NCI-H2029 (cell line): ENCODE measurements at places on chromosomes 7 and 10.
A peak's percentile ranks its signal among the peaks of the same experiment; 100 is the strongest.

DNA sequence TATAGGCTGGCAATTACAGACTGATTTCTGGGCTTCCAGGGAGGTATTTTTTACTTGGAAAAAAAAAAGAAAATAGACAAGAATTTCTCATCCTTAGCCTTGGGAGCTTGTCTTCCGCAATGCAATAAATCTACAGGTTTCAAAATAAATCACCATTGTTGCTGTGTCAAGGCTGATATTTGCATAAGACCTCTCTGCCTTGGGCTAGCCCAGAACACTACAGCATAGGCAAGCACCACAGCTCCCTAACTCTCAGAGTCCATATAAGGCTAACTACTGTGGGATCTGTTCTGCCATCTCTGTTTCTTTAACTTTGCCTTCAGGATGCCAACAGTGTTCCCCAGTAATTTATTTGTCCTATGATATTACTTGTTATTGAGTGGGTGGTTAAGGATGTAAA is 64.4 kb downstream of the ZWINT start:
- no peak for DNase-seq

- no peak for DNase-seq
Observed at GRCh38 chr7:40283391-40283790, 148.6 kb downstream of the SUGCT start.

DNA sequence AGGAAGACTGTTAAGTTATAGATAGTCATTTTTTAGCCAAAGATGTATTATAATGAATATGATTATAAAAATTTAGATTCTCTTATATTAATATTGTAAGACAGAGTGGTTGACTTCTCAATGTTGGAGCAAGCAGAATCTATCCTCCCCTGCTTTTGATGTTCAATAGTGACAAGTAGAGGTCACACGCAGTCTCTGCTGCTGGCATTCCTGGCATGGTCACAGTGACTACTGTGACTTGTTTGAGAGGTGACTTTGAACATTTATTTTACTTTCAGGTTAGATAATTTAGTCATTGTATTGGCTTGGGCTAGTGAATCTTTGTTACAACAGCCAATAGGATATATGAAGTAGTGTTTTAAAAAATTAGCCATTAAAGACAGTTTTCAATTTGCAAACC is 13.7 kb upstream of the CD36 start:
- DNase-seq, result no peak

- no peak for DNase-seq
Observed at GRCh38 chr7:29464753-29465152, 98.9 kb upstream of the PRR15 start.

- no peak for DNase-seq
Observed at GRCh38 chr10:21049482-21049881, 152.4 kb upstream of the NEBL start.

DNA sequence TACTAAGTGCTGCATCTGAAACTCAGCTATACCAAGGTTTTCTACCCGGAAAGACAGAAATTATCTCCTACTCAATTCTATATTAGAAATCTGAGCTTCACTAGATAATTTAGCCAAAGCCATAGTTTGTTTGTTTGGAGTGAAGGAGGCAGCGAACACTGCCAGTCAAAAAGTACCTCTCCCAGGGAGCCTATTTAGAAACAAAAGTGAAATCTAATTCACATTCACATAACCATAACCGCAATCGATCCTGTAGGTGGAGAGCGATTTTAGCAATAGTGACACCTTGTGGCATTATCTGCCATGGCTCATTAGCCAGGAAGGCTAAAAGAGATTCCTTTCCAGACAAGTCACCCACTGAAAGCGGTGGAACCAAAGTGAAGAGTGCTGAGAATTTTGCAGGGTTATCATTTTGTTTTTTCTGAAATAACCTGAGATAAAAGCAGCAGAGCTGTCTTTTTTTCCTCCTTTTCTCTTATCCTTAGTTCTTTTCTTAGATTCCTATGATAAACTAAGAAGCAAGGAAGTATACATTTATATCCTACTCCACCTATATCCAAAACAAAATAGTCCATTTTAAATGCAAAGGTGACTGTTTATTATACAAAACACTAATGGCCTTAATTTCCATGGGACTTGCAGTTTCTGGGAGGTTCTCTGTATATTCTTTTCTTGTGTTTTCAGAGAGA is 83.7 kb upstream of the BET1 start:
- peak; percentile 42 for DNase-seq

GRCh38 chr10:22712956-22713852 is 1.2 kb downstream of the PIP4K2A start:
- no peak for DNase-seq

DNA sequence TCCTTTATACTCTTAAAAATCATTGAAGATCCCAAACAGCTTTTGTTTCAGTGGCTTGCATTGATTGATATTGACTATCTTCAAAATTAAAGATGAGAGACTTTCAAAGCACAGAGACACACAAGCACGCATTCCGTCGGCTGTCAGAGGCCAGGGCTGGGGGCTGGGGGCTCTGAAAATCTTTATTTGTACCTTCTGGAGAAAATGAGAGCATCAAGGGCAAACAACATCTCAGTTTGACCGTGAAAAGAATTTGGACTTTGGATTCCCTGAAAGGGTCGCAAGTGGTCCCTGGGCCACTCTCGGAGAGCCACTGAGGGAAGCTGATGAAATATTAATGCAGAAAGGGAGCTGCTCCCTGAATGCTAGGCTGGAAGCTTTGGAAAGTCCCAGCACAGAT is 96.4 kb downstream of the CHST15 start:
- DNase-seq, result no peak

GRCh38 chr10:75649466-75649865 is 218.0 kb downstream of the LRMDA start:
- no peak for DNase-seq

GRCh38 chr7:158816271-158816670 is 13.0 kb downstream of the ESYT2 start:
- DNase-seq, result no peak

- DNase-seq, result peak; percentile 89
Observed at GRCh38 chr7:97772045-97772901, 40.4 kb downstream of the TAC1 start.

GRCh38 chr7:149725916-149726315 is 47.5 kb downstream of the ZNF467 start:
- DNase-seq, result no peak

GRCh38 chr10:129939416-129940275 is 24.4 kb downstream of the EBF3 start:
- DNase-seq, result no peak

- DNase-seq, result no peak
Observed at GRCh38 chr7:54615537-54615936, 73.4 kb downstream of the VSTM2A start.

DNA sequence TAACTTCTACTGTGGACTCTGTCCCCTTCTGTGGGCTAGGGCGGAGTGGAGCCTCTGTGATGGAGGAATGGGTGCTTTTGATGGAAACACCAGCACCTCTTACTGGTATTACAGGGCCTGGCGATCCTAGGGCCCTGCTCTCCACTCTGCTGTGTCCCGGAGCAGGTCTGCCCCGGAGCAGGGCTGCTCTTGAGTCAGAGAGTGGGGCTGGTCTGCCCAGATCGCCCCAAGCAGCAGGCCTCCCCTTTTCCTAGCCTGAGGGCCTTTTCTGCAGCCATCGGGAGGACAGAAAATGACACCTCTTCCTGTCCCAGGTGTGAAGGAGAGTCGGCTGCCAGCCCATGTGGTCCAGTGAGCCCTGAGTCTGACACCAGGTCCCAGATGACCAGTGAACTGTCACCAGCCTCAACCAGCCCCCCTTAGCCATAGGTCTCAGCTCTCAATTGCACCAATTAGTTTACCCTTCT is 1.4 kb downstream of the ZNF282 start:
- no peak for DNase-seq

DNA sequence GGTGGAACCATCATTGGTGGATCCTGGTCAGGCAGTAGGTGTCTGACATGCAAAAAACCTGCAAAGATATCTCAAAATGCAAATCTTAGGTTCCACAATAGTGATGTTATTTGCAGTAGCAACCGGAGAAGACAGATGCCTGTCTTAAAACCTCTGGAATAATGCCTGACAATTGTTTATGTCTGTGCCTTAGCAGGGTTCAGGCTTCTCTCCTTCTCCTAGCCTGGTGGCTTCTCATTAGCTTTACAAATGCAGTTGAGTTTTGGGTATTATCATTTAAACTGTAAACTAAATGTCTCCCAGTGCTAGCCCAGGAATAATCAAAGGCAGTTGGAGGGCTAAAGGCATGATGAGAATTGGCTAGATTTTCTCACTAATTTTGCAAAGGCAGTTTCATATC is 146.3 kb upstream of the NRG3 start:
- no peak for DNase-seq

- DNase-seq, result no peak
Observed at GRCh38 chr10:396535-397220, 261.4 kb downstream of the ZMYND11 start.

- DNase-seq, result no peak
Observed at GRCh38 chr7:680411-681127, 45.9 kb upstream of the DNAAF5 start.

GRCh38 chr10:4051011-4051640 is 266.1 kb upstream of the KLF6 start:
- DNase-seq, result no peak

GRCh38 chr10:72310241-72310633 is 36.5 kb downstream of the DDIT4 start:
- DNase-seq, result no peak

GRCh38 chr7:12814828-12815227 is 127.4 kb downstream of the ARL4A start:
- DNase-seq, result no peak

DNA sequence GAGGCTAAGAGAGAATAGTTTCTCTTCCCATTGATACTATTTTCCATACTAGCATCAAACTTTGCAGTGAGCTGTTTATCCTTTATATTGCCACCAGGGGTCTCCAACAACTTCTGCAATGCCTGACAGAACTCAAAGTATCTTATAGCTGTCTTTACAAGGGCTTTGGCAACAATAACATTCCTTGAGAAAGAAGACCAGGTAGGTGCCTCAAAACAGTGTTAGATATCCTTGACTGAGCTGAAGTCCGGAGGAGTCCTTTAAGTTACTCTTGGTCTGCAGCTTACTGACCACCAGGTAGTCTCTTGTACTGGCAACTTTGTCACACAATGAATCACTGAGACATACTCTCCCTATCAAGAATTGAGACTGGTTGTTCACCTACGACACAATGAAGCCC is 30.0 kb upstream of the TES start:
- peak; percentile 14 for DNase-seq

- no peak for DNase-seq
Observed at GRCh38 chr7:5774136-5774535, 7.3 kb downstream of the RNF216 start.

GRCh38 chr10:63593576-63593975 is 72.4 kb downstream of the REEP3 start:
- DNase-seq, result no peak
